ENCODE measurements at places on chromosomes 4 and X.
A peak's percentile ranks its signal among the peaks of the same experiment; 100 is the strongest.

GRCh38 chr4:178450614-178451013 lies 1008.4 kb upstream of the AGA start:
- no peak for DNase-seq

DNA sequence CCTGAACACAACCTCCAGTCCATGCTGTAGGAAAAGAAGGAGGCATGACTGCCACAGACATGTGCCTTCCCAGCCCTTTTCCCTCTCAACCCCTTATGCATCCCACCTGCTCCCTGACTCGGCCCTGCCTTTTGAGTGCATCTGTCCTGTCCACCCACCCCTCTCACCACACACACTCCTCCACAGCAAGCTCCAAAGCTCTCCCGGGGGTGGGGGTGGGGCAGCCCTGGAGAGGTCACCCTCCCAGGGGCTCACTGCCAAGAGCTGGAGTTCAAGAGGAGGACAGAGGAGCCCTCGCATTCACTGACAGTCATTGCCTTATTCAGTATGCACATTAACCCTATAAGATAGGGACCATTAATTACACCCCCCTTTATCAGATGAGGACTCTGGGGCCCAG lies 46.6 kb upstream of the MAMLD1 start:
- no peak for DNase-seq

DNA sequence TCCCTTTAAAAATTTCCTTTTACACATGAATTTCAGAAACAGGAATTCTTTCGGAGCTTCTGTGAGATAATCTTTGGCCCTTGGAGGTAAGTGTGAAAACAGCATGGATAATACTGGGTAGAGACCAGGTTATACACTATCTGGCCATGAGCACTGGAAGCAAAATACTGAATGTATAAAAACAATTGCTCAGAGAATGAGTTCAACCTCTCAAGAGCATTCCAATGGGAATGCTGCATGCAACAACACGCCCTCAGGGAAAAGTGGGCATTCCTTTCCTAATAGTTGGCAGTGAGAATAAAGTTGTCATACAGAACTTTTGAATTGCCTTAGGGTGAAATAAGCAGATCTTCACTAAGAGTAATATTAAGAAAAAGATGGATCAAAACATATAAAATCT lies 574.8 kb upstream of the DIPK2B start:
- DNase-seq = no peak

GRCh38 chr4:185332575-185333464 lies 62.9 kb downstream of the LRP2BP start:
- no peak for DNase-seq

DNA sequence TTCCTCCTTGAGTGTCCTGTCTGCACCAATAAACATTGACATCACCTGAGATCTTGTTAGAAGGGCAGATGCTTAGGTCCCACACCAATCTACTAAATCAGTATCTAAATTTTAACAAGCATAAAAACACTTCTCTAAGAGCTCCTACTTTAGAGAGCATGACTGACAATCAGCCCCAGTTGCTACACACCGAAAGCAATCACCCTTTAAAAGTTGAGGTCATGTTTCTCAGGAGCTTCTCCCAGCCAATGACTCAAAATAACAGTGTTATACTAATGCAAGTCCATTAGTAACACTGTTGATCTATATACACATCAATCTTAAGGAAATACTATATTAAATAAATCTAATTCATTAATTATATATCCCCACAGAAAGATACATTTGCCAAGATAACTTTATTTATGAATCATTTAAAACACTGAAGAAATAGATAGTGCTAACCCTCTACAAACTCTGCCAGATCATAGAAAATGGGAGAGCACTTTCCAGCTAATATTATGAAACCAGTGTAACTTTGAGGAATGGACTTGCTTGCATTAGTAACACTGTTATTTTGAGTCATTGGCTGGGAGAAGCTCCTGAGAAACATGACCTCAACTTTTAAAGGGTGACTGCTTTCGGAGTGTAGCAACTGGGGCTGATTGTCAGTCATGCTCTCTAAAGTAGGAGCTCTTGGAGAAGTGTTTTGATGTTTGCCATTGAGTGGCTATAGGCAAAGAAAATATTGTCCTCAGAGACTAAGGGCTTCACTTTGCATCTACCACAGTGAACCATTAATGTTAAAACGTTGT lies 109.8 kb upstream of the HDX start:
- DNase-seq = no peak

GRCh38 chrX:68685685-68686084 lies 38.2 kb downstream of the STARD8 start:
- no peak for DNase-seq

DNA sequence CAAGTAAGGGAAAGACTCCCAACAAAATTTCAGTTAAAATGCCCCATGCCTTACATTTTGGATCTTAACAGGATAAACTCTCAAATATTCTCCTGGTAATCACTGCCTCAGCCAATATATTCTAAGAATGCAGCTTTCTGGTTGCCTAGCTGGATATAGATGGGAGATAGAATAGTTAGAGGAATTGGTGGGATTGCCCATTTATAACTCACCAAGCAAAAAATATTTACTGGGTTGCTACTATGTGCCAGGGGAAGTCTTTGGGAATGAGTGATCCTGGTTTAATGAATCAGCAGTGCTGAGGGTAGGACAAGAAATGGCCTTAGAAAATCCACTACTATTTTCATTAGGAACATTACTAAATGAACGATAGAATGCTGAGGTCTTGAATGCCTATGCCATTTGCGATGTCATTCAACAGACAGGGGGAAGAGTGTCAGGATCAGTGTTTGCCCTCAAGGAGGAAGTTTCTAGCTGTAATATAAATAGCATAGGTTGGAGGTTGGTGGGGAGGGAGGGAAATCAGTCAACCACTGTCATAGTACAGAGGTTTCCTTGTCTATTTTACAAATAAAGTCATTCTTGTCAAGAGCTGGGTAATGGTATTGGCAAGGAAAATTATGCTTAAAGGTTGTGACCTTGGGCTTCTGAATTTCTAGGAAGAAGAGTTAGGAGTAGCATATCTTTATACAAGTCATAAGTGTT lies 63.5 kb downstream of the ENOPH1 start:
- DNase-seq = no peak

DNA sequence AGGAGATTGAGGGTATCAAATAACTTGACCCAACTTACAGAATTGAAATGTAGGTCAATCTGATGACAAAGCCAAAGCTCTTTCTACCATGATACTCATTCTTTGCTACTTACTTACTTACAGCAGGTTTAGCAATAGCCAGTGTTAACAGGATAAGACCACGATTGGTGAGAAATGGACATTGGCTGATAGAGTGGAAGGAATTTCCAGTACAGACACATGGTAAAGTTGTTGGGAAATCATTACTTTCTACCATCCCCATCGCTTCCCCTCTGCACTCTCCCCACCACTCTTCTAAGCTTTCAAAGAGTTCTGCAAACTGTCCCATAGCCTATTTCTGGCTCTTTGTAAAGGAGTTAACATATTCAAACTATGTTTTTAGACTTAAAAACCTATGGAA lies 119.7 kb downstream of the CHRNA9 start:
- no peak for DNase-seq

DNA sequence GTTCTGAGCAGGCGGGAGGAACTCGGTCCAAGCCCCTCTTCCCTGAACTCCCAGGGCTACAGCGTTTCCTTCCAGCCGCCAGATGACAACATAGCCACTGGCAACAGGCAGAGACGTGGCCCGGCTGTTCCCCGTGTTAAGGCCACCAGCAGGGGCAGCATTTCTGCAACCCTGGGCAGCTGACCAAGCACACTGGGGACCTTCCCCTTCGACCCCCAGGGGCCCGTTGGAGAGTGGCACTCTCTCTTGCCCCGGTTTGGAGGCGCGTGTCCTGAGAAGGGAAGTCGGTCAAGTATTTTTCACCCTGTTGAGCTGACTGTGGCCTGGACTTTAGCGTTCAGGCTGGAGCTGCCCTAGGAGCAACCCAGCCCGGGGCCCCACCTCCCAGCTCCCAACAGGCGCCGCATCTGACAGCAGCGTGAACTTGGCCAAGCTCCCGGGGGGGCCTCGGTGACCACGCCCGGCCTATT lies 37.6 kb downstream of the ZBTB49 start:
- no peak for DNase-seq

GRCh38 chr4:182770259-182770995 lies 146.8 kb downstream of the DCTD start:
- no peak for DNase-seq

GRCh38 chr4:163764569-163764968 lies 270.1 kb downstream of the TMA16 start:
- no peak for DNase-seq

- no peak for DNase-seq
Observed at GRCh38 chrX:117707948-117708743, 408.5 kb downstream of the KLHL13 start.

DNA sequence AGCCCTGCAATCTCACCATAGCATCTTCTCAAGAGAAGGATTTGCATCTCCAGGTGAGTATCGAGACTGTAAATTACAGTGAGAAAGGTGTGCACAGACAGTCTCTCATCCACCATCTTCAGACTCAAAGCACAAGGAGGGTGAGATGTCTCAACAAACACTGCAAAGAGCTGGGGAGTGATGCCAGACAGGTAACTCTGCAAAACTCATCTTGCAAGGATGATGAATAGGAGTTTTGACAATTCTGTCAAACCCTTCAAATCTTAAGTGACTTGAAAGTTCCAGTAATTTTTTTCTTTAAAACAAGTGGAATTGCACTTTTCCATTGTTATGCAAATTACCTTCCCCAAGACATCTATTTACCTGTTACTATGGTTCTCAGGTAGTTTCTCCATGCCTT lies 277.2 kb upstream of the VCX3A start:
- no peak for DNase-seq

DNA sequence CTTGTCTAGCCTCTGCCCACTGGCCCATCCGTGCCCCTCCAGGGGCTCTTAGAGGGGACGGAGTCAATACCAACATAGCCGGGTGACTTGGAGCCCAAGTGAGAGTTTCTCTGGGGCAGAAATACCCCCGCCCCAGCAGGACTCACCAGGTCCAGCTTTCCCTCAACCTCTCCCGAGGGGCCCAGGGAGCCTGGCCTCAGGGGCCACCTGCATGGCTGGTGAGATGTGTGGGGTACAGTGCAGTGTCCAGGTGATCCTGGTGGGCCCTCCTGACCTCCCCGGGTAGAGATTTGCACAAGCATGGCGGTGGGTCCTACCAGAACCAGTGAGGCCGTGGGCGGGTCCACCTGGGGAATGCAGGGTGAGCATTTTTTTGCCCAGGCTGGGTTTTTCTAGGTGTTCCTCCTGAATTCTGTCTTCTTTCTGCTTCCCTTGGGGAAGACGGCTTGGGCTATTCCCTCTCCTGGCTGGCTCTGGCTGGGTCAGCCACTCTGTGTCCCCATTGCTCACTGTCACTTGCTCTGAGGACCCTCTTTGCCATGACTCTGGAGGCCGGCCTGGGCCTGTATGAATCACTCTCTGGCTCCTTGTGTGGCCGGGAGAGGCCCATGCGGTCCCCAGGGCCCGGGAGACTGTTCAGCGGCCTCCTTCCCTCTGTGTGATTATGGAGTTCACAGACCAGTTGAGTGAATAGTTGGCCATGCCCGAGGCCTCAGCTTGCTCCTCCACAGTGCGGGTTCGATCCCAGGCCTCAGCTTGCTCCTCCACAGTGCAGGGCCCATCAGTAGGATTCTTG lies 71.0 kb upstream of the NKX1-1 start:
- no peak for DNase-seq

- no peak for DNase-seq
Observed at GRCh38 chrX:118126286-118126685, 9.7 kb upstream of the KLHL13 start.

DNA sequence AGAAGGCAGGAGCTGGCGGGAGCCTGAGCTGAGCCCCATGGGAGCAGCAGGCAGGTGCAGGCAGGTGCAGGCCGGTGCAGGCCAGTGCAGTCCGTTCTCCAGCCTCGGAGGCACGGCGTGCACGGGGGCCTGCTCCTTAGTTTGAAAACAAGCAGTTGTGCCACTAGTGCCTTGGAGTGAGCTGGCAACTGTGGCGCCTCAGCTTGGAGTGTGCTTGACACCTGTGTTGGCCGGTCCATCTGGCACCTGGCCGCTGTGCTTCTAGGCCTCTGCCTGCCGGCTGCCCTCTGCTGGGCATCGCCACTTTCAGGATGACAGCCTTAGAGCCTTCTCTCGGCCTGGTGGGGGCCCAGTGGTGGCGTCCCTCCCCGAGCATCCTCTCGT lies 47.9 kb downstream of the RGS12 start:
- no peak for DNase-seq

GRCh38 chr4:150268444-150268843 lies 190.2 kb downstream of the DCLK2 start:
- DNase-seq = no peak

DNA sequence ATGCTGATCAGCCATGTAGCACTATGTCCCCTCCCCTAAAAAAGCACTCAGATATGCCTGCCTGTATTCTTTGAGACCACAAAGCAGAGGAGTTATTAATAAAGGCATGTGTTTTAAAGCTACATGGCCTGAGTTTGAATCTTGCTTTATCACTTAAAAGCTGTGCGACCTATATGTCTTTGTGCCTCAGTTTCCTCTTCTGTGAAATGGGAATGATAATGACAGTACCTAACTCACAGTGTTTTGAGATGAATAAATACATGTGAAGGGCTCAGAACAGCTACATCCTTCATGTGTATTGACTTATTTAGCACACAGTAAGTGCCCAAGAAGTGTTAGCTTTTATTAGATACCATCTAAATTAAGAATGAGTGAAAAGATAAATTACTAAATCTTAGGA lies 180.0 kb downstream of the WDFY3 start:
- no peak for DNase-seq

- DNase-seq = no peak
Observed at GRCh38 chr4:154124539-154125255, 335.8 kb upstream of the SFRP2 start.

DNA sequence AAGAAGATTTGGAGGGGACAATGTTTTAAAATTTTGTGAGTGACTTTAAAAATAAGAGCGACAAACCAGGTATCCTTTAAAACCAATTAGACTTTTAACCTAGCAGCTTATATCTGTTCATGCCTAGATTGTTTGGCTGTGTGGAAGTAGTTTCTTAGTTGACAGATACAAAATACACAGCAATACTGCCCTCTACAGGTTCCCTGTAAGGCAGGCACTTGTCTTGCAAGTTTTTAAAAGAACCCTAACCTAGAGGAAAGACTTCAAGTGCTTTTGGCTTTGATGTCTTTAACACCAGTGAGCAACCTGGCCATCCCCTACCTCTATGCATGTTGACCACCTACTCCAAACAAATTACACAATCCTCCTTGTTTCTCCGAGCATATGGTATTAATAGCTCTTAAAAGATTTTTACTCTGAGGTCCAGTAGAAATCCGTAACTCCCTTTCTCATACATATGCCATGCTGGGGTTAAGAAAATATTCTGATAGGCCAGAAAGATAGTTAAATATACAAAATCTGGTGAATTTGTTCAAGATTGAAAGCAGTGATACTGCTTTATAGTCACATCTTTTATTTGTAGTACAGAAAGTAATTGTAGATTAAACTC lies 273.0 kb downstream of the ARHGAP24 start:
- DNase-seq = peak; percentile 12

Measured in hematopoietic multipotent progenitor cell treated with erythropoietin and hydrocortisone succinate and interleukin-3 and kit ligand, for 15 days (in vitro differentiated cells).